GM12878 (cell line): ENCODE measurements at places on chromosomes 5 and 9.

DNA sequence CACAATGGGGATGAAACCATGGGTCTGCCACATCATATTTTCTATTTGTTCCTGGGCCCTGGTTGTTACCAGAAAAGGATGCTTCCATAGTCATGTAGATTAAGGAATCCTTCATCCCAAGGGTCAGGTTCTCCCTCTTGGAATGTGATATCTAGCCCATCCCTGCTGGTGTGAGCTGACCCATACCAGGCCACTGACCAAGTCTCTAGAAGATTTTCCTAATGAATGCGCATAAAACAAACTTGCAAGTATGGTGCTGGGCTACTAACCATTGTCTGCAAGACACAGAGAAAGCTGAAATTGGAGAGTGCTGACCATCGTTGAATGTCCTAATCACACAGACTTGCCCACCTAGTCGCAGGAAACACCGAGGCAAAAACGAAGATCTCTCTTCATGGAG is 972.6 kb downstream of the EFNA5 start:
- H3K27me3 ChIP-seq = no peaks in the 10 kb centered on the region
- no peak overlapping the region for H3K27ac ChIP-seq
- no peak for DNase-seq

DNA sequence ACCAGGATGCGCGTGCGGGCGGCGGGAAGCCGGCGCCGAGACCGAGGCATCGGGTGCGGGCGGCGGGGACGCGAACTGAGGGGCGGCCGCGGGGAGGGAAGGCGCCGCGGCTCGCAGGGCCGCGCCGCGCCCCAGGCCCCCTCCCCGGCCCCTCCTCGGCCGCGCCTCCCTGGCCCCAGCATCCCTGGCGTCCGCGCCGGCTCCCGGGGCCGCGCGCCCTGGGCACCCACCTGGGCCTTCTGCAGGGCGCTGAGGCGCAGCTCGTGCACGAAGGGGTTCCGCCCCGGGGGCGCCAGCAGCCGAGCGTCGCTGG is 324 bp downstream of the LPCAT1 start:
- H3K4me1 ChIP-seq = peaks cover 16% of the 10 kb centered on the region
- H3K36me3 ChIP-seq = peaks cover 9% of the 10 kb centered on the region
- no peak for DNase-seq

DNA sequence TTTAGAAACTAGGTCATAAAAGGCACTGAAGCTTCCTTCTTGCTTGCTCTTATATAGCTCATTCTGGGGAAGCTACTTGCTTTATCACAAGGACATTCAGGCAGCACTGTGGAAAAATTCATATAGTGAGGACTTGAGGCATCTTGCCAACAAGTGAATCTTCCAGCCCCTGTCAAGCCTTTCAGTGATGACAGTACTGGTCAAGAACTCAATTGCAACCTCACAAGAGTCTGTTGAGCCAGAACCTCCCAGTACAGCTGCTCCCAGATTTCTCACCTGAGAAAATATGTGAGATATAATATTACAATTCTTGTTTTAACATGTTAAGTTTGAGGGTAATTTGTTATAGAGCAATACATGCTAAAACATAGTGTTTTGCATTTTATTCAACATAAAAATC is 2011.0 kb upstream of the NUDT12 start:
- no peak overlapping the region for H3K4me3 ChIP-seq
- no peaks in the 10 kb centered on the region for H3K36me3 ChIP-seq
- no peaks in the 10 kb centered on the region for H3K4me1 ChIP-seq
- DNase-seq = no peak
- no peak overlapping the region for H3K27ac ChIP-seq

- H3K4me1 ChIP-seq = no peaks in the 10 kb centered on the region
- DNase-seq = no peak
- no peak overlapping the region for H3K27ac ChIP-seq
- H3K4me3 ChIP-seq = no peak overlapping the region
- no peaks in the 10 kb centered on the region for H3K27me3 ChIP-seq
These were observed 311.9 kb upstream of the ANKH start for GRCh38 chr5:15183520-15183919.

DNA sequence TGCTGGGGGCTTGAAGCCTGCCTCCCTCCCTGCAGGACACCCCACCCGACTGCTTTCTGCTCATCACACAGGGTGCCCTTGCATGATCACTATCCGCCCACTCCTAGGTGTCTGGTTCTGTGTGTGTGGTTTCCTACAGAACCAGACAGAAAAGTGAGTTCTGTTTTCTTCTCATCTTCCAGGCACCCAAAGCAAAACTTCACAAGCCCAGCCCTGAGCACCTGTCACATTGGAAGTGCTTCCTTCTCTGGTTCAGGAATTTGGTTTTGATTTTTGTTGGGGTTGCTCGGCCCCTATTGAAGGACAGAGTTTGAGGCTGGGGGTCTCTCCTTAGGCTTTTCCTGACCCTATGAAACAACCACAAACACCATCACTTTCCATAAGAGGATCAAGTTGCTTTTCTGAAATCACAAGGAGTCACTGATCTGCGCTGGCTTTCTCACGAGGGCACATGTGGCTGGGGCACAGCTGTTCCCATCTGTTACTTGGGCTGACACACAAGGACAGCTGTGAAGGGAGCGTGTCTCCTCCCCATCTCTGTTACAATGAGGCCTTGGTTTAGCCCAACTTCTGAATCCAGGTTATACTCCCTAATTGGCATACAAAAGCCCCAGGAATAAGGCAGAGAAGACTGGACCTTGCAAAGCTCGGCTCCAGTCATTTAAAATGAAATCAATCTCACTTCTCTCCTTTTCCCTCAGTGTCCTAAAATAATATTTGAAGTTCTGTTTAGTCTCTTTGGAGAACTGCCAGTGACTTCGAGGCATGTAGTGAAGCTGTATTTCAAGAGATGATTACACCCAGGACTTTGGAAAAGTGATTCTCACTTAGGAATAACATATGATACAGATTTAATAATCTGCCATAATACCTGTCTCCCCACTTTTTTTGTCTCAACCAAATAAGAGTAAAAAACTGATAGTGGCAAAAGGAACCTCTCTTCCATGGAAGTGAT is 213.1 kb upstream of the GAS1 start:
- H3K4me1 ChIP-seq = no peaks in the 10 kb centered on the region; the same call in 1 of the 2 replicates
- no peak for DNase-seq
- H3K27me3 ChIP-seq = no peaks in the 10 kb centered on the region
- H3K27ac ChIP-seq = no peak overlapping the region

DNA sequence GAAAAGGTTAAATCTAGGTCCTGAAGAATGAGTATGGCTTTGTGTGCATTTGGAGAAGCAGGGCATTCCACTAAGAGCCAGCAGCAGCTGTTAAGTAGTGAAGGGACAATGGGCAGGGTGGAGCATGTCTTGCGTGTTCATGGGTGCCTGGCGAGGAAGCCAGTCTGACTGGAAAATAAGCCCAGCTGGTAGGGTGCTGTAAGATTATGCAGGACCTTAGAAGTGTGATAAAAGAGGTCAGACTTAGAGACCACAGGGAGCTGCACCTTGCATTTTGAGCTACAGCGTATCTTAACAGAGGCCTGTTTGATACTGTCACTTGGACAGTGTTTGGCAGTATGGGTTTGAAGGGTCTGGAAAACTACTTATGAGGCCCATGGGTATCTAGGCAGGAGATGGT is 131.7 kb upstream of the ELL2 start:
- no peaks in the 10 kb centered on the region for H3K27me3 ChIP-seq
- H3K27ac ChIP-seq = no peak overlapping the region
- H3K4me3 ChIP-seq = no peak overlapping the region
- no peaks in the 10 kb centered on the region for H3K4me1 ChIP-seq
- no peaks in the 10 kb centered on the region for H3K36me3 ChIP-seq

- no peak within 1 kb of the TSS for H3K27ac ChIP-seq
- no peaks in the 10 kb centered on the region for H3K4me1 ChIP-seq
- H3K4me3 ChIP-seq = no peak within 1 kb of the TSS
- no peak for DNase-seq
- peaks cover 16% of the 10 kb centered on the region; the same call in 1 of the 2 replicates for H3K27me3 ChIP-seq
These were observed at the start of gene ENTPD2 for GRCh38 chr9:137053944-137054931. Gene ENTPD2, minus strand, starts transcription at chr9:137054061. Its CDS starts 64 bp downstream, at chr9:137053997.

GRCh38 chr5:146192571-146193043 is 10.2 kb upstream of the LARS1 start:
- no peak overlapping the region for H3K4me3 ChIP-seq
- H3K36me3 ChIP-seq = no peaks in the 10 kb centered on the region
- no peaks in the 10 kb centered on the region for H3K27me3 ChIP-seq
- no peak overlapping the region for H3K27ac ChIP-seq
- no peak for DNase-seq
- H3K4me1 ChIP-seq = no peaks in the 10 kb centered on the region

DNA sequence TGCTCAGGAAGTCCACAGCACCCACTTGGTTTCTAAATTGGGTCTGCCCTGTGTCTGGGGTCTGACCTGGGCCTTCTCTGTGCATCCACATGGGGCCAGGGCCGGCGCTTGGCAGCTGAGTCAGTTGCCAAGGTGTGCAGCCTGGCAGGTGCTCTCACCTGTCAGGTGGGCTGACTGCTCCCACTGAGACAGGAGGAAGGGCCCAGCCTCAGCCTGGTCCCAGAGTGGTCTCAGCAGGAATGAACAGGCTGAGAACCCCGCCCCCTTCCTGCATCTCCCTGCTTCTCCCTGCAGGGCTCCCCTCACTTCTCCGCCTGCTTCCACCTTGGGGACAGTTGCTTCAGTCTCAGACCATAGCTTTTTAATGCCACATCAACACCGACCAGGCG is 60.5 kb downstream of the BARX1 start:
- H3K4me1 ChIP-seq = no peaks in the 10 kb centered on the region
- no peak overlapping the region for H3K4me3 ChIP-seq
- no peak overlapping the region for H3K27ac ChIP-seq
- H3K27me3 ChIP-seq = no peaks in the 10 kb centered on the region
- DNase-seq = no peak
- H3K36me3 ChIP-seq = no peaks in the 10 kb centered on the region

- H3K4me1 ChIP-seq = no peaks in the 10 kb centered on the region
- no peak overlapping the region for H3K4me3 ChIP-seq
- no peak overlapping the region for H3K27ac ChIP-seq
These were observed 144.2 kb downstream of the PCSK1 start for GRCh38 chr5:96288845-96289185.
